Stimulated activated CD4-positive, alpha-beta T cell treated with anti-CD3 and anti-CD28 coated beads, Interleukin-1b, Interleukin-23, amount 100 ng/mL, for 1 hour (primary cell): ENCODE measurements at places on chromosomes 12 and 14.

- no peak for DNase-seq
Observed at GRCh38 chr12:92459850-92460249, 242.9 kb upstream of the PLEKHG7 start.

GRCh38 chr12:118608770-118609344 is 232.5 kb downstream of the SUDS3 start:
- DNase-seq = no peak

DNA sequence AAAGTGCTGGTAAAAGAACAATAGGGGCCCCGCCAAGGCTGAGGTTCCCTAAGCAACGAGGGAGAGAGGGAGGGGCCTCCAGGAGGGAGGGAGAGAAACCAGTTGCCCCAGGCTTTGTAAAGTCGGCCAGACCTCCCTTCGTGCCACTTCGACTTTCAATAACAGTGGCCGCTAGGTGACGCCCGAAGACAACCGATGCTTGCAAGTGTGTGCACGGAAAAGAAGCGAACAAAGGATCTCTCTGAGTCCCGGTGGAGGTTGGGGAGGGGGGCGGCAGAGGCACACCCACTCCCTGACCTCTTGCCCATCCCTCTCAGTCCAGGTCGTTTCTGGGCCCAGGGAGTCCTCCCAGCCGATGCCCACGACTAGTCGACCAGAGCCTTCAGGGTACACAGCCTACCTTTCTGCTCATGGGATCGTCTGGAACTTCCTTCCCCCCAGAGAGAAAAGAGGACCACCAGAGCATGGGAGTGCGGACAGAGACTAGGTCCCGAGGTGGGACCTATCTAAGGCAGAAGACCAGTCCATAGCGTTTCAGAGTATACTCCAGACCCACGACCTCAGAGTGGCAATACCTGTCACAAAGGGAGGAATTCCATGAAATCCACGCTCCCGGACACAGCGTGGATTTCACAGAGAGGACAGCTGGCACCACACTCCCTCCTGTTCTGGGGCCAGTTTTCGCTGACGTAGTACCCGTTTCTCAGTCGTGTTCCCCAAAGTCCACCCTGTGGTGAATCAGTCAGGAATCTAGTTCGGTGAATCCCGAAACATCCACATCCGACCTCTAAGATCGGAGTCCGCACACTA is 262.7 kb upstream of the ALG10B start:
- DNase-seq = no peak

GRCh38 chr12:31570880-31571279 is 20.1 kb downstream of the DENND5B start:
- DNase-seq = no peak

DNA sequence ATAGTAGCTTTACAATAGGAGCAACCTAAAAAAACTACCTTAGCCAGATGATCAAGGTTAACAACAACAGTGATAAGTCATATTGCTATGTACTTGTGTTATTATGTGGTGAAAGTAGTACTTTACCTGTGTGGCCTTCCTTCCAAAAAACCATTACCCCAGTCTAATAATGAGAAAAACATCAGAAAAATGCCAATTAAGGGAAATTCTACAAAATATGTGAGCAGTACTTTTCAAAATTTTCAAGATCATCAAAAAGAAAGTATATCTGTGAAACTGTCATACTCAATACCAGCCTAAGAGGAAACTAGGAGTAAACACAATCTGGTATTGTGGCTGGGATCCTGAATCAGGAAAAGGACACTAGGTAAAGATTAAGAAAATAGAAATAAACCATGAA is 165.3 kb upstream of the PKP2 start:
- no peak for DNase-seq

DNA sequence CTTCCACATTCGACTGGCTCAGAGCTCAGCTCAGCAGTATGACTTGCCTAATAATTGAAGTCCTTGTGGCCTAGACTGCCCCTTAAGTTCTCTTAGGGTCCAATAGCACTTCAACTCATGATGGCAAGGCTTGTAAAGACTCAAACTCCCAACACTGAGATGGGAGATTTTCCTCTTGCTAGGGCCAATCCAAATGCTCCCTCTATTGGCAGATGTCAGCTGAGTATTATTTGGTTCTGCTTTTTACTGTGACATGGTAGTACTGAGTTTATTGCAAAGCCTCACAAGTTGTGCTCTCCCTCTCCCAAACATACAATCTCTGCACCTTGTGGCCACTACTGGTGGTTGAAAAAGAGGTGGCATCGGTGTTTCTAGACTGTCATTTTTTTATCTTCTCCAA is 164.2 kb downstream of the ALG10 start:
- DNase-seq = no peak

DNA sequence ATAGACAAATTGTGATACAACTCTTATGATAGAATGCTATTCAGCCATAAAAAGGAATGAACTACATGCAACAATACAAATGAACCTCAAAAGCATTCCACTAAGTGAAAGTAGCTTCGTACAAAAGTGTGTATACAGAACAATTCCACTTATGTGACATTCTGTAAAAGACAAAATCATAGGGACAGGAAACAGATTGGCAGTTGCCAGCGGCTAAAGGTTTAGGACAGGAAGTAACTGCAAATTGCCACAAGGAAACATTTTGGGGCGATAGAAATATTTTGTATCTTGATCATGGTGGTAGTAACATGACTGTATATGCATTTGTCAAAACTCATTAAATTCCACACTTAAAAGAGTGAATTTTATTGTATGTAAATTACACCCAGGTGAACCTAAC is 113.4 kb downstream of the CAPZA3 start:
- DNase-seq = no peak

DNA sequence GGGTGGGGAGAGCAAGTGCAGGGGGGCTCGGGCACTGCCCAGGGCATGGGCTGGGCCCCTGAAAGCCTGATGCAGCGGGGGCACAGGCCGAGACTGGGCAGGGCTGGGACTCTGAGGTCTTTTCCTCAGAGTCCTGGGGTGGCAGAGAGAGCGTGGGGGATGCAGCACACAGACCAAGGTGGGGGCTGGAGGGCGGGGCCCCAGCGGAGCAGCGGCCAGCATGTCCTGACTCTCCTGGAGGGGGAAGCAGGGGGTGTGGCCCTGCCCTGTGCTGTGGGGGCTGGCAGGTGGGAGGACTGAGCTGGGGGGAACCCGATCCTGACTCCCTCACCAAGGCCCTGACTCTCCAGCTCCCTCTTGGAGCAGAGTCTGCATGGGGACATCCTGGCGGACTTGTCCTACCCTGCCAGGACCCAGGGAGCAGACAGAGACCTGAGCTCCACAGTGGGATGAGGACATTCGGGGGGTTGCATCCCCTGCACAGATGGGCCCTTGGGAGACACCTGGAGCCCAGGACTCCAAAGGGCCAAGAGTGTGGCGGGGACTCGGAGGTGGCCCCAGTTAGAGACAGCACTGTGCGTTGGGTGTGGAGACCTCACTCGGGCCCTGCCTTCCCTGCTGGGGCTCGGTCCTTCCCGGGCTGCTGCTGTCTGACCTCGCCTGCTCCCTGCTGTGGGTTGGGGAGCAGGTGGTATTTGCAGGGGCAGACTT is 326.1 kb downstream of the TMEM121 start:
- DNase-seq = no peak
